ENCODE measurements at places on chromosomes 13 and 19.

- DNase-seq, result no peak
Measured at GRCh38 chr13:24614306-24615080, 65.7 kb upstream of the ATP12A start.

DNA sequence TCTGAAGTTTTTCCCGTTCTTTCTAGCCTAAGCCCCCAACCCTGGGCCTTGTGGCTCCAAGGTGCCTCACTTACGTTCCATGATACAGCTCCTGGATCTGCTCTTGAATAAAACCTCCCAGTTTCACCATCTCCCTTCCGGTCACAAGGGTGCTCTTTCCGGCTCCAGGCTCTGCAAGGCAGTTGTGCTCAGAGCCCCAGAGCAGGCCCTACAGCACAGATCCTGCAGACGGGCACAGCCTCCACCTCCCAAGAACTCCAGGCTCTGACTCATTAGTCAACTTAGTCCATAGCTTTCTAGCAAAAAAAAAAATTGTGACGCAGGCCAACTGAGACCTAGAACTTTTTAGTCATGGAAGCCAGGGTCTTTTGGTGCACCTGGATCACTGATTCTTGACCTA lies 33.9 kb upstream of the SLC7A10 start:
- DNase-seq, result peak; percentile 95

- DNase-seq, result no peak
Measured at GRCh38 chr13:95579303-95579702, 26.8 kb downstream of the CLDN10 start.

- no peak for DNase-seq
Measured at GRCh38 chr13:22320991-22321390, 650.1 kb downstream of the FGF9 start.

DNA sequence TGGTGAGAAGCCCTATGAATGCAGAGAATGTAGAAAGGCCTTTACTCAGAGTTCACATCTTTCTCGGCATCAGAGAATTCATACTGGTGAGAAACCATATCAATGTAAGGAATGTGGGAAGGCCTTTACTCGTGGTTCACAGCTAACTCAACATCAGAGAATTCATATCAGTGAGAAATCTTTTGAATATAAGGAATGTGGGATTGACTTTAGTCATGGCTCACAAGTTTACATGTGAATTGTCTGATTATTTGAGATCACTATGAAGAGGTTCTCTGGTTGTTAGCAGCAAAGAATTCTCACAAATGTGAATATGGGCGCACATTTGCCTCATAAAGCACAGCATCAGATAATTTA lies 43.7 kb downstream of the ZNF585A start:
- DNase-seq, result no peak

DNA sequence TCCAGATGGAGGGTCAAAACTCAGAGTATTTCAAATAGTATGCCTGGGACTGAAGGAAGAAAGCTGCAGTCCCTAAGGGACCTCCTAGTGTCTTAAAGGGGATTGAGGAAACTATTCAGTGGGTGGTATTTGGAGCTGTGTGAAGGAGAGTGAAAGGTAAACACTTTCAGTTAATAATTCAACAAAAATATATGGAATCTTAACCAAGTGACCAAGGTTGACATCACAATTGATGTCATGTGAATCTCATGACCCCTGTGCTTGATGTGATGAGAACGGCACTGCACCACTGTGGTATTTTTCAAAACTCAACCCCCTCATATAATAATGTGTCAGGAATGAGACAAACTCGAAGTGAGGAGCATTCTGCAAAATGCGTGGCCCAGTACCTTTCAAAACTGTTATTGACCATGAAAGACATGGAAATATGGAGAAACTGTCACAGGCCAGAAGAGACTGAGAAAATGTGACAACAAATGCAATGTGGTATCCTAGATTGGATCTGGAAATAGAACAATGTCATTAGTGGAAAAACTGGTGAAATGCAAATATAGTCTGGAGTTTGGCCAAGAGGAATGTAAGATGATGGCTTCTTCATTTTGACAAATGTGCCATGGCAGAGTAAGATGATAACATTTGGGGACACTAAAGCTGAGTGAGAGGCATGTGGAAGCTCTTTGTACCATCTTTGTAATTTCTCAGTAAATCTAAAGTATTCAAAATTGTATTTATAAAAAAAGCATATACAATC lies 553.9 kb downstream of the RFC3 start:
- DNase-seq, result no peak

DNA sequence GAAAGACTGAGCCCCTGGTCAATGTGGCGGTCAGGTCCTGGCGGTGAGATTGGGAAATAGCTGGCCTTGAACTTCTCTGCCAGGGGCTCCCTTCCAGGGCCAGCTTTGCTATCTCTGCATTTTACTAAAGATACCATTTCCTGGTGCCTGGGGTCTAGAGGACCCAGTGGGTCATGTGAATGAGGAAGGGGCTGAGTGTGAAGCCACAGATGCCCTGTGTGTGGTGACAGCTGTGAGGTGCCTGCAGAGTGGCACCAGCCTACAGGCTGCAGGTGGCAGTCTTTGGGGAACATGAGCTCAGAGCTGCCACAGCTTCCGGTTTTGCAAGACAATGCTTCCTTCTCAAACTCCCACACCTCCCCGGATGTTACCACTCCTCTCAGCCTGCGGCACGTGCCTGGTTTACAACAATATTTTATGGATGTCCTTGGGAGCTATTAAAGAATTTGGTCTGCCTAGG lies 5.2 kb upstream of the MLNR start:
- DNase-seq, result peak; percentile 99

- DNase-seq, result no peak
Measured at GRCh38 chr19:8612807-8613171, 2.3 kb upstream of the ADAMTS10 start.

- no peak for DNase-seq
Measured at GRCh38 chr13:51848674-51849073, 3.7 kb upstream of the TMEM272 start.
